HCT116 (cell line): ENCODE measurements at places on chromosomes 1 and 21. TPM values are rescaled to one million over a fixed set of nuclear protein-coding genes. Genes with fewer than 3 reads are reported as not detected.

- DNase-seq: no peak
Observed at GRCh38 chr1:53981220-53981619, 35.1 kb downstream of the LRRC42 start.

DNA sequence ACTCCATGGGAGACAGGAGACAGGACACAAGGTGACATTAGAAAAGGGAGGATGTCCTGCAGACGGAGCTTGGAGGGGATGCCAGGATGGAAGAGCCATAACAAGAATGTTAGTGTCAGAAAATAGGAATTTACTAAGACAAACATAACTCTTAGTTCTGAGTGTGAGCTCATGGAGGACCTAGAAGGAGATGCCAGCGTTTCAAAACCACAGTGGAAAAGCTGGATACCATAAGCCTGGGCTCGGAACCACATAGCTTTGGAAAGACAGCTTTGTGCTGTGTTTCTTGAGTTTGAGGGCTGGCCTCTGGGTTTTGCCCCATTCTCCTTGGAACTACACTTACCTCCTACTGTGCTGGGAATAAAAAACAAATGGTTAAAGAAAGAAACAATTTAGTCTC lies 128.4 kb downstream of the S1PR1 start:
- DNase-seq: no peak

DNA sequence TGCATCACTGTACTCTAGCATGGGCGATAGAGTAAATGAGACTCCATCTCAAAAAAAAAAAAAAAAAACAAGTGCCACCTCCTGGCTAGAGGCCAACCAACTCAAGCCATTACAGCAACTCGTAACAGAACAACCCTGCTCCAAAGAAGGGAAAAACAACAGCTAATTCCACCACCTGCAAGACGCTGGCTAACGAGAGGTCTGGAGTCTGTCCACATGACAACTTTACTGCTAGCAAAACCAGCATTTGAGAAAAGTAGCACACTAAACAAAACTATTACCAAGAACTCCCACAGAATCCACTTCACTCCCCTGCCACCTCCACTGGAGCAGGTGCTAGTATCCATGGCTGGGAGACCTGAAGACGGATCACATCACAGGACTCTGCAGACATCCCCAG lies 24.1 kb upstream of the EGLN1 start:
- DNase-seq: no peak

GRCh38 chr1:170630977-170631376 lies 33.0 kb upstream of the PRRX1 start:
- DNase-seq: no peak

- no peak for DNase-seq
Observed at GRCh38 chr1:202638019-202638700, 72.1 kb downstream of the SYT2 start.

DNA sequence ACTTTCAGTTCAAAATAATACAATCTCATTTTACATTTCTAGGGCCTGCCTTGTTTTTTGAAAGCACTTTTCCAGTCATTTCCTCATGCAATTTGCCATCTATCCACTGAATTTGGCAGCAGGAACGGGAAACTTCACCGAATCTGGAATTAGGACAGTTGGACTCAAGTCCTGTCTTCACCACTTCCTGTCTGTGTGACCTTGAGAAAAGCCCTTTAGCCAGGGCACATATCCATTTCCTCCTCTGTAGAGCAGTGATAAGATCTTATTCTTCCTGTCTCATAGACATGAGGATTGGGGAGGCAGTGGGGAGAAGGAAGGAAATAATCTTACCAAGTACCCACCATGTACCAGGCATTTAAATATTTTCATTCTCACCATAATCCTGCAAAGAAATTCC lies 12.0 kb downstream of the VAV3 start:
- DNase-seq: no peak

DNA sequence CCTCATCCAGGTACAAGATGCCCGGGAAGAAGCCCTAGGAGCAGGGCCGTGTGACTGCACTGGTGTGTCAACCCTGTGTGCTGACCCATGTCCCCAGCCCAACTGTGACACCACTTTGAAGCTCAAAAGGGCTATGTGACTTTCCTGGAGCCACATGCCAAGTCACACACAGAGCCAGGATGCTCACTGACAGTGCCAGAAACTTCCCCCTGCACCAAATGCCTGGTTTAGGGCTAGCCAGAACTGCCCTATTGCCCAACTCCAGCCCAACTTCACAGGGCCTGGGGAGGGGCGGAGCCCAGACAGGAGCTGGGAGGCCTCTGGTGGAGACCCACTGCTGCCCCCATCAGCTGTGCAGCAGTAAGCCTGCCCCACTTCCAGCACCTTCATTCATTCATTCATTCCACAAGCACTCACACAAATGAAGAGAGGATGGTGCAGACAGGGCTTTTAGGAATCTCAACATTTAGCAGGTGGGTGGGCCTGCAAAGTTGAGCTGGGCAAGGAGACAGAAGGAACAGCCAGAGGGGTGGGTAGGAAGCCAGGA lies 36.7 kb downstream of the KCNQ4 start:
- DNase-seq: no peak

GRCh38 chr1:200165493-200166220 lies 138.1 kb downstream of the NR5A2 start:
- no peak for DNase-seq

DNA sequence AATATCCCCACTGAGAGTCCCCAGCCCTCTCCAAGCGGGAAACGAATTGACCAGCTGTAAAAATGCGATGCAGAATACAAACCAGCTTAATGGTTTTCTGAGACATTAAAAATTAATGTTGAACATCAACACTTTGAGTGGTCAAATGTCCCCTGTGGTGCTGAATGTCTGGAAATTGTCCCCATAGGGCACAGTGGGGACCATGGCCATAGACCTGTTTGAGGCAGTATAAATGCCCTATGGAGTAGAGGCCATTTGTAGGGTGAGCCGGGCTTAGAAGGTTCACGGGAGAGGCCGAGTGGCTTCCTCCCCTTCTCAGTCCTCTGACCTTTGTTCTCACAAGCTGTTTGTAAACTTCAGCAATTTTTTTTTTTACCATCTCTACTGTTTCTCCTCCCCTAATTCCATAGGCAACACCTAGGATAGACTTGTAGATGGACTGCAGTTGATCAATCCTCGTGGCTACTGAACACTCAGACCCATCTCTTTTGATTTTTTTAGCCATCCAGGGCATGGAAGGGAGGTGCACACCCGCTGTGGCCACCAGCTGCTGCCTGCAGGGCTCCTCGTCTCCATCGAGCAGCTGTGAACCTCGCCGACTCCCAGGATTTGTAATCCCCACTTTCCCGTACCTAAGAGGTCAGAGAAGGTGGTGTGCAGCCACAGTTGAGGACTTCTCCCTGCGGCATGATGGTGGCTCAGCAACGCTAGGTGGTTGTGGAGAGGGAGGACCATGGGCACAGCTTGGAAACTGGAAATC lies 41.0 kb downstream of the KAZN start:
- DNase-seq: no peak

GRCh38 chr21:9767592-9768375 lies 753.6 kb upstream of the TPTE start:
- no peak for DNase-seq

GRCh38 chr1:205477121-205477758 lies 21.4 kb upstream of the BLACAT1 start:
- DNase-seq: no peak

GRCh38 chr1:223077247-223077833 lies 65.7 kb downstream of the TLR5 start:
- DNase-seq: no peak

GRCh38 chr1:22810378-22810777 lies 99.7 kb downstream of the EPHB2 start:
- no peak for DNase-seq

DNA sequence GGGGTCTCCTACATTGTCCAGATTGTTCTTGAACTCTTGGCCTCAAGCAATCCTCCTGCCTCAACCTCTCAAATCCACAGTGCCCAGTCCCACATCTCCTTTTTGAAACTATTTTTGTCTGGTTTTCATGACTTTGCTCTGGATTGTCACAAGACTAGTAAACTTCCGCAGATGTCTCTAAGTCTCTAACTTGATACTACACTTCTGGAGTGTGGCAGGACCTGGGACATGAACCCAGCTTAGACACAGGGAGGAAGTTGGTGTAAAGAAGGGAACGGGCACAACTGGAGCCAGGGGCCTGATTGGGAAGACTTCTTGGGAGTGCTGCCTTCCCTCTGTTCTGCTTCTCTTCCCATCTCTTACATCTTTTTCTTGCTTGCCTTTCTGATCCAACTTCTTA lies 16.2 kb upstream of the DISC1 start:
- no peak for DNase-seq

DNA sequence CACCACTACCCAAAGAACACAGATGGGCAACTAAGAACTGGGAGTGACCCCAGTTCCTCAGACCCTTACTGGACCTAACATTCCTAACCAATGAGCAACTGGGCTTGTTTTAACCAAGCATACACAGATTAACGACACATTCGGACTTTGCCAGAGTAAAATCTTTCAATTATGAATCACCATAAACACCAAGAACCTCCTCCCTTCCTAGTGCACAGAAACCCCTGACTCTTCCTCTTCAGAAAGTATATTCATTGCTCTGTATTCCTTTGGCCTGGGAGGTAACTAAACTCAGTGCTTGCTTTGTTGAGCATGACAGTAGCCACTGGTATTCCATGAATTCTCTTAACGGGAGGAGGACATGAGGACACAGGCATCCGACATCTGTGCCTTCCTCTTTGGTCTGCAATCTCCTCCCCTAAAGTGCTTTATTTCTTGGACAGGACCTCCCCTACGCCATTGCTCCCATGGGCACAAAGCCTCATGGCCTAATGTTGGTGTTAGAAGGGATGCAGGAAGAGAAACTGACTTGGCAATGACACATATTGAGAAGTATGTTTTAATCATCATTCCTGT lies 42.7 kb downstream of the SEC16B start:
- no peak for DNase-seq

DNA sequence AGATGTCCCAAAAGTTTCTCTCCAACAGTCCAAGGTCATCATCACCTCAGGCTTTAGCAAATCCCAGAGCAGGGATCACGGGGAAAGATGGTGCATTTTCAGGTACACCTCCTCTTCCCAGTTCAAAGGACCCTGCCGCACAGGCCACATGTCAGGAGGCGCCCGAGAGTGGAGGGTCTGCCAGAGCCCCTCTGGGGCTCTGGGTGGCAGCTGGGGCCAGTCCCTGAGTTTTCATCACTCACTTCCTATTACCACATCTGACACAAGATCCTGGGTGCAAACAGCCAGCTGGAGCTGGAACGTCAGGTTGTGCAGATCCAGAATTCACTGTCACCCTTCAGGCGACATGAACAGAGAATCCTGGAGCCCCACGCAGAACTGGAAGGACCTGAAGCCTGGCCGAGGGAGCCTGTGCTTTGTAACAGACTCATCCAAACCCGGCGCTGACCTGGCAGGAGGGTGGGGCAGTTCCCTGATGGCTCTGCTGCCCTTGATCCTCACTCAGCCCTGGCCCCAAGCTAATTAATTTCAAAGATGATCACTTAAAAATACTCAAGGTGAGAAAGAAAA lies 8.8 kb downstream of the TMEM63A start:
- no peak for DNase-seq

DNA sequence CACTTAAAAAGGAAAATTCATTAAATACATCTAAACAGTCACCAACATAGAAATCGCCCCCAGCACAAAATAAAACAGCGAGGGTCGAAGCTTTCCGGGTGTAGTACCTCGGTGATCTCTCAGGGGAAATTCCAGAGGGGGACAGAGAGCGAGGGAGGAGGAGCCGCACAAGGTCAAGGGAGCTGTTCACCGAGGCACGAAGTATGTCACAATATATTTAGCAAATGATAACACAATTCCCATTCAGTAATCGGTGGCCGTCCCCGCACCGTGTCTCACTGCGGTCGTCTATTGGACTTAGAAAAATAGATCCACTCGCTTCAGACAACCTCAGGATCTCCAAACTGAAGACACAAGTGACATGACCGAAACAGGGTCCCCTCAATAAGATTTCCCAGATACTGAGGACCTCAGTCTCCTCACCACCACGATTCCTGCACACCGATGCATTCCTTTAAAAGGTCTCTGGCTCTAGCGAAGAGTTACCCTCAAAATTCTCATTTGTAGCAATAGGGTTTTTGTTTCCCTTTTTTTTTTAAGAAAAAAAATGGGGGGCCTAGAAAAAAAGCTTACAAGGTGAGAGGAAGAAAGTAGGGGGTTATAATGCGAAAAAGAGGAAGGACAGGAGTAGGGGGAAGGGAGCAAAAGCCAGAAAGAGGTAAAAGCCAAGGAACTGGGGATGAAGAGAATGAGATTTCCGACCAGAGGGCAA lies 1.1 kb downstream of the LPGAT1 start:
- DNase-seq: no peak

- DNase-seq: no peak
Observed at GRCh38 chr1:59169703-59170102, 127.2 kb upstream of the FGGY start.

DNA sequence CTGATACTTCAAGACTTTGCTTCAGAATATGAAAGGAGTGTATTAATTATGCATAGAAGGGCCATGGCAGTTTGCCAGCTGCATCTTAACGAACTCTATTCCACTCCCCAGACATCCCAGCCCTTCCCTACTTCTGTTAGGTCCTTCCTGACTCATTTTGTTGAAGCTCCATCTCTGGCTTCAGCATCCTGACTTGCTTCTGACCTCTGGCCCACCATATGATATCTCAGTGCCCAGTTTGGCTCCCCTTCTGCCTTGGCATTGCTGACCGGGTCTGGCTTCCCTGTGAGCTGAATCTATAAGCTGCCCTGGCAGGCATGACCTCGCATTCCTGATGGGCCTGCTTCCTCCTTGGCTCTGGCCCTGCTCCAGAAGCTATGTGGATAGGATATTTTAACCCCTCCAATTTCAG lies 27.6 kb upstream of the ARHGAP29 start:
- no peak for DNase-seq

DNA sequence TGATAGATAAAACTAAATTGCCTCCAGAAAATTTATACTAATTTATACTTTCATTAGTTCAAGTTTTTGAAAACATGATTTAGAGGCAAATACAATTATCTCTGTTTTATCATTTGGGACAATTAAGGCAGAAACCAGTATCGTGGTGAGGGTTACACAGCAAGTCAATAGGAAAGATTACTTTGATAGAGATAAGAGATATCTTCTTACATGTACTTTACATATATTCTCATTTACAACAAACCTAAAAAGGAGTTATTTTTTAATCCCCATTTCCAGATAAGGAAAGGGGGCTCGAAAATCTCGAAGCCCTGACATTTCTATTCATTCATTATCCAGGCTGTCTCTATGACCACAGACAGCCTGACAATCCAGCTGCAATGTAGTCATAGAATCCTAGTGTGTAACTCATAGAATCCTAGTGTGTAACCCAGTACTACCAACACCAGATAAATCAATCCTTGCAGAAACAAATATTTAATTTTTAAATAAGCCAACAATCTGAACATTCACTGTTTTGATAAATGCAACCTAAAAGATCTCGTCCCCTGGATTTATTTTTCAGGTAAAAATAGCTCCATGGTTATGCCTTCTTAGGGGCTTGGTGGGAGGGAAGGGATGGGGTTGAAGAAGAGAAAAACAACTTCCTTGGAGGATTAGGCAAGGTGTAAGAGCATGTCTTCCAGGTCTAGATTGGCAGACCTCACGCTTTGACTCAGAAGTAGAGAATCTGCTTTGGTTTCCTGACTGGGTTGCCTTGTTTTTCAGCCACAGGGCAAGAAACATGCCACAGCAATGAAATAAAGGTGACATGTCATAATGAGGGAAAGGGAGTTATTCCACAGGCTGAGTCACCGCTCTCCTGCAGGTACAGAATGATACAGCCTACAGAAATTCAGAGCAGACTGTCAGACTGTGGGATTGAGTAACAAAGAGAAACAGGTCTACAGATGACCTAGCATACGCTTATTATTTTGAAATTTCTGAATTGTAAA lies 45.6 kb downstream of the IRF2BP2 start:
- DNase-seq: peak; percentile 90

CFHR1 gene
- 0.34 TPM for total RNA-seq

KRTAP11-1 gene
- total RNA-seq: not detected
